Cerebellar cortex (tissue), 1 donor: ENCODE measurements at places on chromosomes 5 and 9.

GRCh38 chr5:89024045-89024444, 141.1 kb upstream of the MEF2C start:
- DNase-seq, result no peak

DNA sequence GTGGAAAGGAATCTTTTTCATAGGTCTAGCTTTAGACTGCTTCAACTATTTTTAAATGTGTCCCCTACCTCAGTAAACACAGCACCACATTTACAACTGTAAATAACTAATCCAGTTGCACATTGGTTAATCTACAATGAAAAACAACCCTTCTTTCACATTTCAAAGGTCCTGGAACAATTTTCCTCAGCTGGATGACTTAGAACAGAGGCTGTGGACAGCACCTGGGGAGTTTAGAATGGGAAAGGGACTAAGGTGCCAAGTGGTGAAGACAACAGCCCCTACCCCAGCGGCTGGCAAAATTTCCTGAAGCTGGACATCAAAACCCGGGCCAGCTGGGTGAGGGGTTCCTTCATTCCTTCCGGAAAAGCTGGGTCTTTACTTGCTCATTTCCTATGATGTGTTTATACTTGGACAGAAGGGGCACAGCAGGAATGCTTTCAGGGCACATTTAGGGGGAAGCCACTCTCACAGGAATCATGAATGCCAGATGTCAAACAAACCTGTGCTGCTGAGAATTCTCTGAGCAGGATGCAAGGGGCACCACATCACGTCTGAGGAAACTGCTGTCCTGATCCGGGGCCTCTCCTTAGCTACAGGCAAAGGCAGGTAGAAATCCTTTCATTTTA, 158.3 kb downstream of the NR2F1-AS1 start:
- peak; percentile 65 for DNase-seq

DNA sequence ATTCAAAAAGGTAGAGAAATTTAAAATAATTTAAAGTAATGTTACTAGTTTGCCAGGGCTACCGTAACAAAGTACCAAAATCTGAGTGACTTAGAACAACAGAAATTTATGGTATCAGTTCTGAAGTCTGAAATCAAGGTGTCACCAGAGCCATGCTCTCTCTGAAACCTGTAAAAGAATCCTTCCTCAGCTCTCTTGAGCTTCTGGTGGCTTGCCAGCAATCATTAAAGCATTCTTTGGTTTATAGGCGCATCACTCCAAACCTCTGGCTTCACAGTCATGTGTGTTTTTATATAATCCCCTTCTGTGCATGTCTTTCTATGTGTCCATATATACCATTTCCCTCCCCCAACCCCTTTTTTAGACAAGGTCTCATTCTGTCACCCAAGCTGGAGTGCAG, 220.3 kb downstream of the COX7C start:
- DNase-seq, result no peak

GRCh38 chr9:19967216-19967887, 178.5 kb upstream of the SLC24A2 start:
- peak; percentile 6 for DNase-seq

- peak; percentile 51 for DNase-seq
Observed at GRCh38 chr9:89662718-89663613, 58.2 kb downstream of the GADD45G start.

DNA sequence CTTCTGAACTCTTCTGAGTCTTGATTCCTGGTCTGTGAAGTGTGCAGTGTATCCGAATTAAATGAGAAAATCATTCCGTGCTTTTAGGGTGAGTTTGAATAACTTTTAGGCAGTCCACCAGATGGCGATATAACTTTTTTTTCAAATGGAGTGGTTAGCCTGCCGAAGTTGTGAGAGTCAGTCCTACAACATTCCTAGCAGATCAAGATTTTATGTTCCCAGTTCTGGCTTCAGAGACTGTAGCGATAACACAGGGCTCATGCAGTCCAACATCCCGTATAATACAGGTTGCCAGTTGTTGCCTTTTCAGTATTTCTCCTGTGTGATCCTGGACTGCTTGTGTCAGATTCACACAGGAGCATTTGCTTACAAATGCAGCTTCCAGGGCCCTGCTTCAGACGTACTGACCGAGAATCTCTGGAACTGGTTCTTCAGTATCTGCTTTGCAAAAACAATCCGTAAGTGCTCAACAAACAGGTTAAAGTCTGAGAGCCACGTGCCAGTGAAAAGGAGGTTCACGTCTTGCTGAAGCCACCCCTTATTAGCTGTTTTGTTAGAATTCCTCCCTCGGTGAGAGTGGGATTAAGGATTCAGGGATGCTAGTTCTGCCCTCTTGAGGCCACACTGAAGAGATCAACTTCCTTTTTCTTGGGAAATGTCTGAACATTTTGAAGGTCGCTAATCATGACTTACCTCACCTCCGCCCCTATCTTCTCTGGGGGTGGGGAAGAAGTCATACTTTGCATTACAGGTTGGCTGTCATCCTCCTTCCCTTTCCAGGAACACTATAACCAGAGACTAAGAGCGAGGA, 22.8 kb downstream of the SMIM3 start:
- DNase-seq, result peak; percentile 83

DNA sequence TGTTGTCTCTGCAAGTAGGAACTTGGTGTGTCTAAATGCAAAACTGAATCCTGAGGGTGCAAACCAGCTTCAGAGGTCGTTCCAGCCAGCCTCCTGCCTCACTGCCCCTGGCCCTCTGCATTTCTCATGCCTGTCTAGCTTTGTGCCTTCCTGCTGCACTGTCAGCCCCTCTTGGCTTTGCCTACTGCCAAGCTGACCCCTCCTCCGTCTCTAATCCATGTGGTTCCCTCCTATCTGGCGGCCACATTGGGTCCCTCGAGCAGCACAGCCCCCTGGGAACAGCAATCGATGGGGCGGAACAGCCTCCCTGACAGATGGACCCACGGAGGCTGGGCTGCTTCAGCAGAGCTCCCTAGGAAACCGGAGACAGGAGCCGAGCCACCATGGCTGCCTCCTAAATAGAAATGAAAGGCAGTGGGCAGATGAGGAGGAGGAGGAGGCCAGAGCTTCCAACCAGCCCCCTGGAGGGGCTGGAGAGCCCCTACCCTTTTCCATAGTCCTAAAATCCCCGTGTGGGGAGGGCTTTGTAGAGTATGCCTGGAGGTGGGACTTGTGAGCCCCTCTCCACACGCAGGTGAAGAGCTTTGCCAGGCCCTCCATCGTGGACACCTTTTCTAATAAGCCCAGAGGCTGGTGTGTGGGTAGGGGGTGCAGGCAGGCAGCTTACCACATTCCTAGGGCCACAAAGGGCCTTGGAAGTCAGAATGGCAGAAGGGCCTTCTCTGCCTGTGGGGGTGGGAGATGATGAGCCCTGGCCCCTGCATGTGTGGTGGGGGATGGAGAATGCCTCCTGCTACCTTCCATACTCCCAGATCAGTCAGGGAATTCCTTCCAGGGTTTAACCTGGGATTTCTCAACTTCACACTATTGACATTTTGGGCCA, 9.2 kb upstream of the CXXC5 start:
- peak; percentile 20 for DNase-seq

GRCh38 chr5:169067751-169068173, 233.2 kb downstream of the SLIT3 start:
- peak; percentile 71 for DNase-seq

DNA sequence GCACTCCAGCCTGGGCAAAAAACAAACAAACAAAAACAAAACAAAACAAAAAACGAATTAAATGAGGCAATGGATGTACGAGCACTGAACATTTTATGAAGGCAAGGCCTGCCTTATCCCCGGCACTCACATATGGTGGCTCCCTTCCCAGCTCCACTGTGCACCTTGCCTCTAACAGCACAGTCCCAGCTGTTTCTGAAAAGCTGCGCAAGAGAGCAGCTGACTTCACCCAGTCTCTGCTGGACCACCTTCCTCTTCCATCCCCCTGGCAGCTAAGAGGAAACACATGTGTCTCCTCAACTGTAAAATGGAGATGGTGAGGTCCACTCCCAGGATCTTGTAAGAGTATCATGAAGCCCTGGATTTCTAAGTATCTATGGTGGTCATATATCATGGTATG, 100.7 kb downstream of the KLF4 start:
- no peak for DNase-seq

GRCh38 chr5:173753307-173754168, 134.6 kb upstream of the CPEB4 start:
- DNase-seq, result peak; percentile 76
